NCI-H1105 (cell line): ENCODE measurements at places on chromosomes 2 and 18.

GRCh38 chr2:85551698-85552678 lies 9.3 kb downstream of the GGCX start:
- DNase-seq, result peak; percentile 62

DNA sequence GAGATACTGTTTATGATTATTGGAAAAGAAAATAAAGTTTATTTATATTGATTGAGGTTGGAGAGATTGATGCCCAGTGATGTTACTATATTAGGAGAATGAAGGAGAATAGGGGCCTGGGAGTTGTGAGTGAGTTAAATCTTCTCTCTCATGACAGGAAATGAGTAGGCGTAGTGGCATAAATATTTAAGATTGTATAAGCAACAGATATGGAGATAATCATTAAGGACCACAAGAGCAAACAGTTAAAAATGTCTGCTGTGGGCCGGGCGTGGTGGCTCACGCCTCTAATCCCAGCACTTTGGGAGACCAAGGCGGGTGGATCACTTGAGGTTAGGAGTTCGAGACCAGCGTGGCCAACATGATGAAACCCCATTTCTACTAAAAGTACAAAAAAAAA lies 62.7 kb downstream of the PTRHD1 start:
- DNase-seq, result no peak

GRCh38 chr2:172672114-172672513 lies 63.5 kb upstream of the RAPGEF4 start:
- no peak for DNase-seq

- no peak for DNase-seq
Measured at GRCh38 chr2:58921676-58922075, 680.6 kb upstream of the FANCL start.

DNA sequence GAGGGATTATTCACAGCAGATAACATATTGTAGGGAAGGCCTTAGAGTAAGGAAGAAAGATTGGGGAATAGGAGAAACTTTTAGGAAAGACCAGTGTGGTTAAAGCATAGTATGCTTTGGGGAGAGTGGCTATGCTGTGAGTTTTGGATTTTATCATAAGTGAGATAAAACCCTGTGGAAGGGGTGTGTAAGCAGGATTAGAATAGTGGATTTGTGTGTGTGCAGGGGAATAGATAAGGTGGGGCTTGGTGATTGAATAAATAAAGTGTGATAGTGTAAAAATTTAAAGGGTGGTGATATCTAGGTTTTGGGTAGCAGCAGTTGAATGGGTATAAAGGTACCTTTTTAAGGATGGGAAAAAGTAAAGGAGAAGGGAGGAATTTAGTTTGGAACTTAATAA lies 137.7 kb downstream of the NCOA1 start:
- DNase-seq, result no peak

GRCh38 chr2:197322724-197323720 lies 12.4 kb upstream of the ANKRD44 start:
- DNase-seq, result no peak

DNA sequence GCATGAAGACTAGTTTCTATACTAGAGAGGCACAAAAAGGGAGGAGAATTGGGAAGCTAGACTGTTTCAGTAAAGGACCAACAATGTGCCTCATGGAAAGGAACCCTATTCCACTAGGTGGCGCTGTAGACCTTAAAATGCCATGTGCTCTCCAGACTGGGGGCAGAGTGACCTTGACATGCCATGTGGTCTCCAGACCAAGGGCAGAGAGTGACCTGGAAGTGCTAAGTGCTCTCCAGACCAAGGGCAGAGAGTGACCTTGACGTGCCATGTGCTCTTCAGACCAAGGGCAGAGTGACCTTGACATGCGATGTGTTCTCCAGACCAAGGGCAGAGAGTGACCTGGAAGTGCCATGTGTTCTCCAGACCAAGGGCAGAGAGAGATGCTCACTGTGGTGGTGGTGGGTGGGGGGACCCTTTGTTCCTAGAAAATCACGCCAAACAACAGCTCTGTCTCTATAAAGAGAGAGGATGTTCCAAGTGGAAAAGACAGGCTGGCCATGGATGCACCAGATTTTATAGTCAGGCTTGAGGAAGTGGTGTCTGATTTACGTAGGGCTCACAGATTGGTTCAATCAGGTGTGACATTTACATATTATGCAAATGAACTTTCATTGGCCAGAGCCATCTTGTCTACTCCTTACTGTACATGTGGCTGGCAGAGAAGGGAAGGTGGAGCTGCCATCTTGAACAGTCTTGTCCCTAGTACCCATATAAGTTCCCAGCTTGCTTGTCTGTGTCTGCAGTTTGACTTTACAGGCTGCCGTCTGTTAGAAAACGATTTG lies 344.0 kb upstream of the DDX18 start:
- peak; percentile 13 for DNase-seq
